ENCODE measurements at places on chromosomes 1 and 21.

GRCh38 chr1:245489838-245490237, 335.1 kb downstream of the KIF26B start:
- no peak for DNase-seq

DNA sequence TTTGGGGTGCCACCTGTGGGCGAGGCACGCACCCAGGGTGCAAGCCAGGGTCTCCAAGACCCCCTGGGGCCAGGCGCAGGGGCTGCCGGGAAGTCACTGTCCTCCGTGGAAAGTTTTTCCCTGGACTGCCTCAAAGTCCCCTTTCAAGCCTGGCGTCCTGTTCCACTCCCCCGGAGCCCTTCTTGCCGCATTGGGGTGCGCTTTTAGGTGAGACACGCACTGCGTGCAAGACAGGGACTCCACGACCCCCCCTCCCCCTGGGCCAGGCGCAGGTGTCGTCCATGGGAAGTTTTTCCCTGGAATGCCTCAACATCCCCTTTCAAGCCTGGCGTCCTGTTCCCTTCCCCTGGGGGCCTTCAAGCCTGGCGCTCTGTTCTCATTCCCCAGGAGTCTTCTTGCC, 137.1 kb downstream of the LIPI start:
- no peak for DNase-seq

DNA sequence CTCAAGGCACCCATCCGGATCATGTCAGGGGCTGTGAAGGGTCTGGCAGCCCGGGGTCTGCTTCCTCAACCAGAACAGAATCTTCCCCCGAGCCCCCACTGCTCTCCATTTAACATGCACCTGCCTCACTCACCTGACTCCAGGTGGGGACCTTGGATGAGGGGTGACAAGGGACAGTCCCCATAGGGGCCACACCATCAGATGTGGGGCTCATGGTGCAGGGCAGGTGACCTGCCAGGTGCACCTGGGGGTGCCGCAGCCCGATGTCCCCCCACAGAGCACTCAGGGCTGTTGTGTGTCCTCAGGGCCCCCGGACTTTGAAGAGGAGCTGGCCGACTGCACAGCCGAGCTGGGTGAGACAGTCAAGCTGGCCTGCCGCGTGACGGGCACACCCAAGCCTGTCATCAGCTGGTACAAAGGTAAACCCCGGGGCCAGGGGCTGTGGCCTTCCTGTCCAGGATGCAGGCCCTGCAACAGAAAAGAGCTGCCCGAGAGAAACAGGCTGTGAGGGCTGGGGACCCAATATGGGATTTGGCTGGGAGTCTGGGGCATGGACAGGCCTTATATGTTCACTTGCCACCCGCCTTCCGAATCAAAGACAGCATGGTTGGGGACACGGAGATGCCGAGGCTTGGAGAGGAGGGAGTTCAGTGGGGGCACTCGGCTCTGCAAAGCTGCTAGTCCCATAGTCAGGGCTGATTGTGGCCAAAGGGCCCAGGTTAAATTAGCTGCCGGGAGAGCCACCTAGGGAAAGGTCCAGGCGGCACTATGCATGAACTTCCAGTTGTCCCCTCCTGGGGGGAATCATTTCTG, 64.6 kb downstream of the TRIM11 start:
- DNase-seq, result no peak

DNA sequence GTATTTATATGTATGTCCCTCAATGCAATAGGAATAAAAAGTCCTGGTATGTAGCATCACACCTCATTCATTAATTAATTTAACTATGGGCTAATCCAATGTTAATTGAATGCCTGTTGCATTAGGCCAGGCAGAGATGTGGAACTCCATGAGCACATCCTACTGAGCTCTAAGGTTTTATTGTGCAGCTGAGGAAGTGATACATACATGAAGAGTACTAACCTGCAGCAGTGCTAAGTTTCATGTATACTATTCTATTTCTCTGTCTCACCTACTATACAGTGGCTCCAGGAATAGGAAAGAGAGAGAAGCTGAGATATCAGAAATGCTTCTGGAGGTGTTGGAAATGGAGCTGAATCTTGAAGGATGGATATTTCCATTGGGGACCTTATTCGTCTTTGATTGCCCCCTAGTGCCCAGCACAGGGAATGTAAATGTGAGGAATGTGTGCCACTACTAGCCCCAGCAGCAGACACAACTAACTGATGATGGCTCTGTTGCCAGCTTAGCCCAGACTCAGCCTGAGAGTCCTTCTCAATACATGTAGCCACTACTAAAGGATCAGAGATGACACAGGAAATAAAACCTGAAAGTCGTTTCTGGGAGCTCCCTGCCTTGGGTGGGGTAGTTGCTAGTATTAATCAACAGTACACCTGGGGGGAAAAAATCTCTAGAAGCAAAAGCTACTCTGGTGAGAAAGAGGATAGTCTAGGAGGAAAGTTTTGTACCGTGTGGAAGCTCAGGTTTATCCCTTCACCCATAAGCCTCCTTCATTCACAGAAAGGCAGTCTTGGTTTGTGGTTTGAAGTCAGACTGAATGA, 173.3 kb upstream of the FOXD3 start:
- peak; percentile 32 for DNase-seq

DNA sequence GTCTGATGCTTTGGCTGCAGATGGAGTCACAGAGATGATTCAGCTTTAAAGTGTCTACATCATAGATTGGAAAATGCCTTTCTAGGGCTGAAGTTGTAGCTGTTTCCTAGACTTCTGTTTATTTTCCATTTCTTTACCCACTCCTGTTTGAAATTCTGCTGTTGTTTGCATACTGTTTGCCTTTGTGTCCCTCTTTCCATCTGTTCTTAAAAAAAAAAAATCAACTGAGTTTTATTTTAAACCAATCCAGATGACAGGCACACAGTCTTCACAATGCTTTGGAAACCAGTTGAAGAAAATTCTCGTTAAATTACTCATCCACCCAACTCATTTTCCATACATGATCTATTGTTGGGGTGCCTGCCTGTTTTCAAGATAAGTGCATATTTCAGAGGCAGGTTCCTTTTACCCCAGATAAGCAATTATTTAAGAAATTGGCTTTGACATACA, 245.9 kb downstream of the DISC1 start:
- no peak for DNase-seq

DNA sequence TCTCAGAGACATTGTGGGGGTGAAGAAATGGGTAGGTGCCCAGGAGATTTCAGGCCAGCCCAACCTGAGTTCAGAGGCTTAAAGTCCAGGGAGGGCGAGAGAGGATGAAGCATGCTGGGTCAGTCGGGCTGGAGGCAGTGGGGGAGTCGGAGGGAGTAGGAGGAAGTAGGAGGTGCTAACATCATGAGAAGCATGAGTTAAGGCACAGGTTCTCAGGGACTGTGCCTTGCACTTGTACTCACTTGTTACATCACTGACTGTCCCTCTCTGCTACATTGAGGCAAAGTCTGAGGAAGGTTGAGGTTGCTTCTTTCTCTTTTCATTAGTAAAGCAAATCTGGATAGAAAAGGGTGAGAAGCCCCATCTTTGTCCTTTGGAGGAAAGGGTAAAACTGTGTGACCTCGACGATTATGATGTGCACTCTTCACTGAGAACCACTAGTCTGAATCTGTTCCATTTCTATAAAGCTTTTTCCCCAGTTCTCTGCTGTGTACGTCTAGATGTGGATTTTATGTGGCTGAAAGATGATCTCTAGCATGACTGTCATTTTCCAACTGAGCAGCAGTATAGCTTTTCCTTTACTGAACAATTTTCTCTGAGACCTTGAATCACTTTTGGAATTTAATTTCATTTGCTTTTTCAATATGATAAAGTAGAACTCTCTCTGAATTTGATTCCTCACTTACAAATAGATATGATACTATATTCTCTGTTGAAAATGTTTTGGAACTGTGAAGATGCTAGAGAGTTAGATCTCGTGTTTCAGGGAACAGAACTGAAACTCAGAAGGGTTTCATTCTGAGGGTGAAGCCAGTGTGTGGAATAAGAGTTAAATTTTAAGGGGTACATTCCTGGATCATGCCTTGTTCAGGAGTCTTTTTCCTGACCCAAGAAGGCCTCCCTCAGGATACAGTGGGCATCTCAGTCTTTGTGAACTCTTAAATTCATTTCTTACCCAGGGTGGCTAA, 94.6 kb downstream of the FGGY start:
- no peak for DNase-seq

DNA sequence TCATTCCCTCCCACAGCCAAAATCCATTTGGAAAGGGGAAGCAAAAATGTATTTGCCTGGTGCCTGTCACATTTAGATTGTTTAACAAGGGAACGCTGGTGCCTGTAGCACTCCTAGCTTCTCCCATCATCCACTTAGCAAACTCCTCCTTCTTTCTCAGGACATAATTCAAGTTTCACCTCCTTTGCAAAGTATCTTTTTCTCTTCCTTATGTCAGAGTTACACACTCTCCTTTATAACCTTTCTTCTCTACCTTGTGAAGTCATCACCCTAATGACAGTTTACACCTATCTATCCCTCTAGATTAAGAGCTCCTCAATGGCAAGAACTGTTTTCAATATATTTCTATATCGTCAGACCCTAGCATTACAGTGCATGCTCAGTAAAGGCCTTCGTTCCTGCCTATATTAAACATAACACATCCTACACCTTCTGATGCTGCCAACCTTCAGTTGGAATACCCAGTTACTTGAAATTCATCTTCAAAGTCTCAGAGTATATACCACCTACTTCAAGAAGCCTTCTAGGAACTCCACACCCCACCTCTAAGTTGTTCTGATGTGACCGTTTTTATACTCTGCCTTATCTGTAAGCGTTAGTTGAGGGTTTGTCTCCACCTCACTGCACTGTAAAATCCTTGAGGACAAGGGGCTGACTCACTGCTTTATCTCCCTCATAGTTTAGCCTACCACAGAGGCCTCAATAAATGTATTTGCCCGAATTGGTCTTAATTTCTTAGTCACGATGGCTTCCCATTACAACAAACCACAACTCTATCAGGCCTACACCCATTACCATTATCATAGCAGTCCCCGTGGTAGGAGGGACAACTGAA, 1.0 kb upstream of the EPS15 start:
- DNase-seq, result no peak

GRCh38 chr1:175237389-175237788, 44.8 kb upstream of the KIAA0040 start:
- DNase-seq, result no peak

All from hippocampal formation (tissue), 2 donors.